GM06990 (cell line): ENCODE measurements at places on chromosomes 3 and 15.

DNA sequence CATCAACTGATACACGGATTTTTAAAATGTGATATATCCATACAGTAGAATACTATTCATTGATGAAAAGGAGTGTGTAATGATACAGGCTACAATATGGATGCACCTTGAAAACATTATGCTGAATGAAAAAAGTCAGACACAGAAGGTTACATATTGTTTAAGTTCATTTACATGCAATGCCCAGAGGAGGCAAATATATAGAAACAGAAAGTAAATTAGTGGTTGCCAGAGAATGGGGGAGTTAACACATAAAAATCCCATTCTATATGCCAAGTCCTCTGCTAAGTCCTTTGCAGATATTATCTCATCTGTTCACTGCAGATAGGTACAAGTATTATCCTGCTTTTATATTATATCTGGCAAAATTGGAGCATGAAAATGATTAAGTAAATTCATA is 22.1 kb upstream of the CDIN1 start:
- DNase-seq, result no peak

DNA sequence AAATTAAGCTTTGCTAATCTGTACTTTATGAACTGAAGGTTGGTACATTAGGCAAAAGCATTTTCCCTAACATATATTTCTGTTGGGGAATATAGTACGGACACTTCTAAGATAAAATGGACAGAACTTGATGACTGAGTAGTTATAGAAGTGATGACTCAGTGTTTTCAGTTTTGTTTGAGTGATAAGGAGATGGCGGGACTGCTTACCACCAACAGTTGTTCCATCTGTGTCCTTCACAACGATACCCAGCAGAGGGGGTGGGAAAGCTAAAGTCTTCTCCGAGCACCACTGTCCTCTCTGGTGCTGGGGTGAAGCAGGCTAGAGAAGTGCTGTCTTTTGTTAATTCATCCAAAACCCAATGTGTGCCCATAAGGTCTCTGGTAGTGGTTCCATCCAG is 195.8 kb downstream of the CD47 start:
- DNase-seq, result no peak

DNA sequence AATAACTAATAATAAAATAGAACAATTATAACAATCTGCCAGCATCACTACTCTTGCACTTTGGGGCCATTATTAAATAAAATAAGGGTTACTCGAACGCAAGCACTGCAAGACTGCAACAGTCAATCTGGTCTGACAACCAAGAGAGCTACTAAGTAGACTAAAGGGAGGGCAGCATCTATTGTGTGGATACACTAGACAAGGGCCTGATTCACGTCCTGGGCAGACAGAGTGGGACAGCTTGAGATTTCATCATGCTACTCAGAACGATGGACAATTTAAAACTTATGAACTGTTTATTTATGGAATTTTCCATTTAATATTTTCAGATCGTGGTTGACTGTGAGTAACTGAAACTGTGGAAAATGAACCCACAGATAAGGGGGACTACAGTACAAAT is 39.5 kb downstream of the TNIK start:
- no peak for DNase-seq

- DNase-seq, result peak; percentile 38
Measured at GRCh38 chr15:64634576-64635498, 140.6 kb downstream of the RBPMS2 start.

DNA sequence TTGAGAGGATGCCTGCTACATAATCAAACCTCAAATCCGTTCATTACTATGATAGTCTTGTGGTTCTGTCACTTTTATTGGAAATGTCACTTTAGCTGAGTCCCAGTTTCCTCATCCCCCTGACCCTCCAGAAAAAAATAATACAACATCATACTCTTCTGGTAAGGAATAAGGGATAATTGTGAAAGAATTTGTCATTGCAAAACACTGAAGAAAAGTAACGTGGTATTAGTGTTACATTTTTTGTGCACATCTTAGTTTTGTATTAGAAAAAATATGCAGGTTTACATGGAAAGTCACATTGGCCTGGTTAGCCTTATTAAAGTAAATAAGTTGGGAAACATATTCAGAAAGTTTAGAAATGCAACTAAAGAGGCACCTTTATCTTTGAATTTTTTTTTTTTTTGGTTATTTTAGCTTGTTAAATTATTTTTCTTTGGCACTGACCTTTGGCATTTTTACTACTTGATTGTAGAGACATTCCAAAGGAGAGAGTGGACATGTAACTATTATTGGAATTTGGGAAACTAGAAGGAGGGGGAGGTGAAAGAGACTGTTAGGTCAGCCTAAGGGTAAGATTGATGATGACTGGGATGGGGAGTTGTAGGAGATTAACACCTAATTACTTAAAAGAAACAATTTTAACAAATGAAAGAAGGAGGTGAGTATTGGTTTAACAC is 462.2 kb upstream of the RARB start:
- no peak for DNase-seq

DNA sequence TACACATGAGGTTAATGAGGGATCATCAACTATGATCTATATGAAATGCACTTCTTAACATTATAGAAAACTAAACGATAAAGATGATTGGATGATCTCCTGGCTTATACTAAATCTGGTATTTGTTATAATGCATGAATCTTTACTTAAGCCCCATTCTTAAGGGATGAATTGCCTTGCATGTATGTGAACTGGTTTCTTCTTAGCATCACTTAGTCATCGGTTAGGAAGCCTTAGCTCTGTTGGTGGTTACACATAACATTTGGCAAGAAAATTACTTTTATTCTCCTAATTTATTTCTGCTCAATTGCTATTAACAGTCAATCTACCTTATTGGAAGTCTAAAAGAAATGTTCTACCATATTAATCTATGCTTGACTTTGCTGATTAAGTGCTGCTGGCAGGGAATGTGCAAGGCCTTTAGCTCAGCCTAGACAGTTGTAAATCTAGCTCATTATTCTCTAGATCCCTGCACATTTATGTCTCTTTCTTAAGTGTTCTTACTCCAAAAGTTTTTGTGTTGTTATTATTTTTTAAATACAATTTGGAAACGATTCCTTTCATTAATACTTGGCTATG is 356.0 kb downstream of the ZPLD1 start:
- no peak for DNase-seq
